Transverse colon (tissue), 4 donors: ENCODE measurements at places on chromosomes 1 and 21. TPM values are rescaled to one million over a fixed set of nuclear protein-coding genes. Genes with fewer than 3 reads are reported as not detected.
A peak's percentile ranks its signal among the peaks of the same experiment; 100 is the strongest.

Gene COL6A1
- total RNA-seq: 485 TPM

Gene LRRC53
- total RNA-seq: not detected

Gene PLD5
- not detected for total RNA-seq

Gene AMPD1
- total RNA-seq: 1.9 TPM

Gene PLA2G2D
- total RNA-seq: not detected

Gene DMBX1
- not detected for total RNA-seq

Gene C1orf226
- 20.3 TPM for total RNA-seq

Gene CHML
- total RNA-seq: 14.6 TPM

Gene SERTAD4
- 2.5 TPM for total RNA-seq

Gene CFAP74
- not detected for total RNA-seq

DNA sequence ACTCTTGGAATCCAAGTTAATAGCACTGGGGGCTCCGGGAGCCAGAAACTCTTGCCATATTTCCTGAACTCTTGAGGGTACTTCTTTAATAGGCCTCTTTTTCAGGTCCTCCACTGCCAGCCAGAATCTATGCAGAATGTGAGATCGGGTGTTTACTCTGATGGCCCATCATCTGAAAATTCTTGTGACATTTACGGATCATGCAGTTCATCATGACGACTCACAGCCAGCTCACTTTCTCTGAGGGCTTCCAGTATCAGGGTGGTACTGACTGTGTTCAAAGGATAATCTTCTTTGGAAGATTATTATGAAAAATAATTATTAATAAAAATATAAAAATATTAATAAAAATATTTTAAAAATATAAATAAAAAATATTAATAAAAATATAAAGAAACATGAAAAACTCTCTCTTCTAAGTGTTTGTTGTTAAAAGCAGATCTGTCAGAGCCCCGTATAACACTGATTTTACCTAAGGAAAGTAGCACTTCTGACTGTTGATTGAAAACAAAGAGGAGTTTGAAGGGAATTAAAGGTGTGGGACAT lies 194.3 kb upstream of the GREM2 start:
- H3K4me1 ChIP-seq: no peaks in the 10 kb centered on the region
- H3K27ac ChIP-seq: no peak overlapping the region
- H3K27me3 ChIP-seq: no peaks in the 10 kb centered on the region
- no peak overlapping the region for H3K4me3 ChIP-seq

- H3K36me3 ChIP-seq: no peaks in the 10 kb centered on the region
- peak overlapping the region; percentile 11 for H3K4me3 ChIP-seq
- H3K4me1 ChIP-seq: peaks cover 76% of the 10 kb centered on the region
- H3K27me3 ChIP-seq: no peaks in the 10 kb centered on the region
- DNase-seq: peak; percentile 44
Observed at GRCh38 chr1:145979746-145980456, 15.4 kb downstream of the POLR3GL start.

DNA sequence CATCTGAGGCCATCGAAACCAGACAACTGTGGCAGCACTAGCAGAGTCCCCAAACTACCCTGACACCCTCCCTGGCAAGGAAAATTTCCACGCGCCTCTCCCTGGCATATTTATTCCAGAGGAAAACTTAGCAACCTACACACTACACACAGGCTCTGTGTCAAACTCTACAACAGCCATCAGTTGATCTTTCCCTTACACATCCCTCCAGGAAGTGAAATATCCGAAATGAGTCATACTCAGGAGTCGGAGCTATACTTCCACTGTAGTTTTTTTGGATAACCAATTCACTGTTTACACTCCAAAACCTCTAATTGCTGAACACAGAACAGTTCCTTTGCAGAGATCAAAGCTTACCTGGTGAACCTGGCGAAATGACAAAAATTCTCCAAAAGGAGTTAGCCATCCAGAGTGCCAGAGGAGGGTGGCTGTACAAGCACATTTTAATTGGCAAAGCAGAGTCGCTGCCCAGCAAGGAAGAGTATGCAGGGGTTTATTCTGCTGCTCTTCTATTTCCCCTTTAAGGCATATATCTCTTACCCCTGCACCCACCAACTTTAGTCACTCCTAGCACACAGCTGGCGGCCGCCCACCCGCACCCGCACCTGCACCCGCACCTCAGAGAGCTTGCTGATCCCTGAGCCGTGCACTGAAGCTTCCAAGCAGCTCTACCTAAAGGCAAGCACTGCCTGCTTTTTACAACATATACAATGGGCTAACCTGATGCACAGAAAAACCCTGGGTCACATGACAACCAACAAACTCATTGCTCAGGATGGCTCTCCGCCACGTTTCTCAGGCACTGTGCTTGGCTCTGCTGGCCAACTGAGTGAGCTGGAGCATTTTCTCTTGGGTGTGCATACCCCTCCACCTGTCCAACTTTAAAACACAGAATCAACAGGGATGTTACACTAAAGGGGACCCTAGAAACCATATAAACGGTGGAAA lies 54.9 kb downstream of the CAPZB start:
- H3K27ac ChIP-seq: peak overlapping the region; percentile 81
- no peak for DNase-seq
- H3K36me3 ChIP-seq: no peaks in the 10 kb centered on the region
- no peaks in the 10 kb centered on the region for H3K27me3 ChIP-seq

- peak; percentile 87 for DNase-seq
- peak overlapping the region; percentile 87 for H3K27ac ChIP-seq
- H3K4me1 ChIP-seq: peaks cover 32% of the 10 kb centered on the region
- H3K4me3 ChIP-seq: peak overlapping the region; percentile 24
- H3K27me3 ChIP-seq: no peaks in the 10 kb centered on the region
Observed at GRCh38 chr1:39158327-39159086, 46.0 kb upstream of the MACF1 start.

GRCh38 chr1:93056214-93056613 lies 22.9 kb upstream of the MTF2 start:
- H3K27ac ChIP-seq: no peak overlapping the region
- H3K36me3 ChIP-seq: no peaks in the 10 kb centered on the region
- no peak for DNase-seq

DNA sequence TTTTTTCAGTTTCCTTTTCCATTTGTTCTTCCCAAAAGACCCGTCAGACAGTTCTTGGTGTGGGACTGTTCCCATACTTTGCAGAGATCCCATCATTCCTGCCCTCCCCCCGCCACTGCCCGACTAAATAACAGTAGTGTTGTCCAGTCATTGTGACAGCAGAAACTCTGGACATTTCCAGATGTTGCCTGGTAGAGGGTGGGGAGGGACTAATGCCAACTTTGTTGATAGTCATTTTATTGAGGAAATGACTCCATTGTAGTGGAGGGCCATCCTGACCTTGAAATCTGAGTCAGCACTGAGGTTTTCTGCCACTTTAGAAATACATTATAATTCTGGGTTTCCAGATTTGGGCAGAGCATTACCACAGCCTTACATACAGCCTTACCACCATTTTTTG lies 85.4 kb downstream of the CEP350 start:
- no peaks in the 10 kb centered on the region for H3K27me3 ChIP-seq
- H3K27ac ChIP-seq: no peak overlapping the region
- no peak for DNase-seq
- no peaks in the 10 kb centered on the region for H3K4me1 ChIP-seq
- no peak overlapping the region for H3K4me3 ChIP-seq
- peaks cover 41% of the 10 kb centered on the region for H3K36me3 ChIP-seq

DNA sequence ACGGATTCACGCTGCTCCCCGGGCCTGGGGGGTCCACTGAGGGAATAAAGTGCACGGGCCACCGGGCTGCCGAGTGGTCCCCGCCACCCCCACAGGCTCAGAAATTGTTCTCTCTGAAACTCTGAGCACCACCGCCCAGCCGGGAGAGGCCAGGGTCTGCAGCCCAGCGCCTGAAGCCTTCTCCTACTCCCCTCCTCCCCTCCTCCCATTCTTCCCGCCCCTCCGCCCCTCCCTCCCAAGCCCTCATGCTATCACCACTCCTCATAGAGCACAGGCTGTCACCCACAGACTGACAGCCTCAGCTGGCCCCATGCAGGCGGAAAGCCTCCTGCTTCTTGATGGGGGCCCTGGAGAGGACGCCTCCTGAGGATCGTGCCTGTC lies 707 bp upstream of the GPR153 start:
- DNase-seq: no peak
- H3K4me1 ChIP-seq: peaks cover 21% of the 10 kb centered on the region
- H3K27ac ChIP-seq: peak overlapping the region; percentile 70
- H3K36me3 ChIP-seq: no peaks in the 10 kb centered on the region

DNA sequence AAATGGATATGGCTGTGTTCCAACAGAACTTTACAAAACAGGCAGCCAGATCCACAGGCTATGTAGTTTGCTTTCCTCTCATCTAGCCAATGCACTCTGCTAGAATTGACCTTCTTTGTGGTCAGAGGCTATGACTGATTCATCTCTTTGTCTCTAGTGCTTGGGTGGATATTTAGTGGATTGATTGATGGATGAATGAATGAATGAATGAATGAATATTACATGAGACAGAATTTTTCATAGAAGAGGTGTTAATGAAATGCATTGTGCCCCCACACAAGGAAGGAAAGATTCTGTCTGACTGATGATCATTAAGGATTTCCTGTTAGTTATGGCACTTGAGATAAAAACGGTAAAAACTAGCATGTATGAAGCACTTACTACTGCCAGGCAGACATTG lies 50.5 kb upstream of the ZYG11A start:
- no peaks in the 10 kb centered on the region for H3K4me1 ChIP-seq
- no peaks in the 10 kb centered on the region for H3K27me3 ChIP-seq
- DNase-seq: no peak
- no peak overlapping the region for H3K27ac ChIP-seq

DNA sequence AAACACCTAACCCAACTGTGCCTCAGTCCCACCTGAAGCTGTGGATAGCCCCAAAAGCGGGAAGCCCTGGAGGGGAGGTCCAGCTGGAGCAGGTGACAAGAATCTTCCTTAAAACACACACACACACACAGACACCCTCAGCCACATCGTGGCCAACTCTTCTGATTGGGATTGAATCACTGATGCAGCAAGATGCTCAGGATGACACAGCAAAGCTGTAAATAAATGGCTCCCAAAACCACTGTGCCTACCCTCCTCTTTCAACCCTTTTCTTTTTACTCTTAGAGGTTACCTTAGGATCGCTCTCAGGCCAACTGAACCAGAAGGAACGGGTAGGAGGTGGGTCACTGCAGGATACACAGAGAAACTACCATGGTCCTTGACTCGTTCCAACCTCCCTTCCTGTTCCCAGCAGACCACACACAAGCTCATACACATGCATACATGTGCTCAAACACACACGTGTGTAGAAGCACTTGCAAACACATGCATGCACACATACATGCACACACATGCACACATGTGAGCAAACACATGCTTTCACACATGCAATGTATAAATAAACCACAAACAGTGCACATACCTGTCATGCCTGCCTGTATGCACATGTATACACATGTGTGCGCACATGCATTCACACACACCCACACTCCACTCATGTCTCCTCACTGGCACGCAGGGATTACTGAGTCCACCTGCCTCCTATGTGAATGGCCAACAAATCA lies 14.4 kb downstream of the CAPN9 start:
- DNase-seq: no peak
- no peak overlapping the region for H3K27ac ChIP-seq
- H3K27me3 ChIP-seq: no peaks in the 10 kb centered on the region
- H3K4me3 ChIP-seq: no peak overlapping the region
- H3K4me1 ChIP-seq: no peaks in the 10 kb centered on the region

- H3K4me1 ChIP-seq: no peaks in the 10 kb centered on the region
- H3K27ac ChIP-seq: no peak overlapping the region
- H3K27me3 ChIP-seq: no peaks in the 10 kb centered on the region
Observed at GRCh38 chr1:186512698-186513457, 52.0 kb upstream of the PDC start.

GRCh38 chr1:6033986-6034749 lies 11.5 kb upstream of the KCNAB2 start:
- no peaks in the 10 kb centered on the region for H3K36me3 ChIP-seq
- no peak overlapping the region for H3K27ac ChIP-seq
- H3K4me3 ChIP-seq: no peak overlapping the region
- peak; percentile 46 for DNase-seq
- H3K27me3 ChIP-seq: no peaks in the 10 kb centered on the region

- H3K27me3 ChIP-seq: no peaks in the 10 kb centered on the region
- H3K4me1 ChIP-seq: no peaks in the 10 kb centered on the region
- no peak overlapping the region for H3K27ac ChIP-seq
- no peak overlapping the region for H3K4me3 ChIP-seq
- no peak for DNase-seq
Observed at GRCh38 chr21:32082466-32082865, 196.4 kb downstream of the MIS18A start.

DNA sequence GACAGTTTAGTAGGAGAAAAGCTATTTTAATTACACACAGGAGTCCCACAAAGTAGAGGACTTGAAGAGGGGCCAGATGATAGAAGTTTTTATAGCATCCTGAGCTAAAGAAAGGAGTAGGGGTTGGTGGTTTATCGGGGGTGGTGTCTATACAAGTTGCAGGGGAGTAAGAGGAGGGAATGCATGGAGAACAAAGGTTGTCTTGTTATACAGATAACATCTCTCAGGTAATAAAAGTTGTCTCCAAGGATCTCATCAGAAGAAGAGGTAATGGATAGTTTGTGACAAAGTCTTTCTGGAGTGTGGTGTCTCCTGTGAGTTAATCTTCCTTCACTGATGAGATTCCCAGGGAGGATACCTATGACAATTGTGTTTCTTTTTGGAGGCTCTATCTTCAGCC lies 23.4 kb upstream of the NUF2 start:
- H3K36me3 ChIP-seq: no peaks in the 10 kb centered on the region
- H3K27me3 ChIP-seq: no peaks in the 10 kb centered on the region
- H3K27ac ChIP-seq: no peak overlapping the region
- H3K4me1 ChIP-seq: no peaks in the 10 kb centered on the region

DNA sequence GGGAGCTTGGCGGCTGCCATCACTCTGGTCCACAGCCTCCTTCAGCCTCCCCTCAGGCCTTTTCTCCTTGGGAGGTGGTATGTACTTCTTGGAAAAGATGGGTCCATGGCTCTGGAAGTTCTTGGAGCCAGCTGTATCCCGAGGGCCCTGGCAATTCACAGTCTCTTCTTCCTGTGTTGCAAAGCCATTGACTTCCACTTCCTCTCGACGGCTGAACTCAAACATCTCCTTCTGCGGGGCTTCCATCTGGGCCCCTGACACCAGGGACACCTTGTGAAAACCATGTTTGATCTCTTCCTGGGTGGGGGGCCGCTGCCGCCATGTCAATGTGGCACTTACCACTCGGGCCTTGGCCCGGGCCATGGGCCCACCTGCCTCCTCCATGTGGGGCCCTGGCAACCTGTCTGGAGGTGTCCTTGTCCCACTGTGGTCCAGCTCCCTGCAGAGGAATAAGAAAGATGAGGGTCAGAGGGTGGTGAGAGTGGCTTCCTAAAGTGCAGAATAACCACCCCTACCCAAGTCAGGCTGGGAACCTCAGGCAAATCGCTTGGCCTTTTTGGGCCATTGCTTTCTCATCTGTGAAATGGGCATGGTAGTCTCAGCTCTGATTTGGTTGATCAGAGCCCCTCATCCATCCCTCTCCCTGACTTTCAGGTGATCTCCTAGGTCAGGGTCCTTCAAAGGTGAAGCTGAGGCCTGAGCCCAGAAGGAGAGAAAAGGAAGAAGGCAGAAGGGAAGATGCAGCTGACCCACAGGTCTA lies 7.5 kb downstream of the CRYBG2 start:
- no peak overlapping the region for H3K27ac ChIP-seq
- no peaks in the 10 kb centered on the region for H3K36me3 ChIP-seq
- peaks cover 5% of the 10 kb centered on the region for H3K4me1 ChIP-seq
- no peak overlapping the region for H3K4me3 ChIP-seq
- no peak for DNase-seq
